NCI-H2081 treated with DMSO at 0.1 percent for 48 hours (cell line): ENCODE measurements at places on chromosomes 1 and 21.

GRCh38 chr21:32392299-32392879 is 423 bp downstream of the URB1 start:
- no peak for DNase-seq

DNA sequence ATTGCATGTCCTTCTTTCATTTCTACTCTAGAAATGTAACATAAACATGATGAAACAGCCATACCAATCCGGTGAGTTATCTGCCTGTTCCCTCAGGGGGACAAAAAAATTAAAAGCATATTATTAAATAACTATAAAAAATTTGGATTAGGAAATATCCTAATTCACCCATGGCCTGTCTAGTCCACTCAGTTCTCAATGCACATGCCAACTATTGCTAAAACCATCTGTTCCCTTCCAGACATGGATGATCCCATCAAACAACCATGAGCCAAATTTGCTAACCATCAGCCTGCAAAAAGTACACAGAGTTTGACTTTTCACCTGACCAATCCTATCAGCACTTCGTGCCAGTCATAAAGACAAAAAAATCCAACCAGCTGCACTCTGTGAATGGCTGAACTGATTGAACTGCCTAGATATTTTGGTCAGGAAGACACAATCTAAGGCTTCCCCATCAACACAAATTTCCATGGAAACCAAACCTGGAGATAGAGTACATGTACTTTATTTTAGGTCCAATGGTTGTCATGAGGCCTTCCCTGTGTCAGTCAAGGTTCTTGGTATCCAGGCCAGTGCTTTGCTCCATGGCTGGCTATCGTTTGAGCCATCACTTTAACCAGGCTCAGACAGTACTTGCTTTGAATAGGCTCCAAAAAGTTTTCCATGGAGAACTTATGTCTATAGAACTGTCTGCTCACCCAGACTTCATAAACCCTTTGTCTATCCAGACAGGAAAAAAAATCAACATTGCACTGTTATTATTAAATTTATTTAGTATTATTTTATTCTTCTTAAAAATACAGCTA is 570.8 kb downstream of the LTN1 start:
- DNase-seq, result no peak

DNA sequence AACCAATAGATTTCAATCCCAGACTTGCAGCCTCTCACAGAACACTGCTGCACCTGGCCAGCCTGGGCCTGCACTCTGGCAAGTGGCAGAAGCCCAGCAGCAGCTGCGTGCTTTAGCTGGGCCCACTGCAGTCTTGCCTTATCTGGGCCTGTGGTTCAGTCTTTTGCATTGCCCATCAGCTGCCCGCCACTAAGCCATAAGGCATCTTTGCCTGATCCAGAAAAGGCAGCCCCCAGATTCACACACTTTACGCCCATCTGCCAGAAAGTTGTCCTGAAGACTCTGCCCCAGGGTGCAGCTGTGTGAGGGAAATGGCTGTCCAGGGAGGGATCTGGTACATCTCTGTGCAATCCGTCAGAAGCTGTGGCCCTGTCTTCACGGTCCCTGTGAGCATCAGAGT is 217.0 kb downstream of the DNAH14 start:
- no peak for DNase-seq

GRCh38 chr21:38753114-38753513 is 52.6 kb upstream of the ETS2 start:
- no peak for DNase-seq

DNA sequence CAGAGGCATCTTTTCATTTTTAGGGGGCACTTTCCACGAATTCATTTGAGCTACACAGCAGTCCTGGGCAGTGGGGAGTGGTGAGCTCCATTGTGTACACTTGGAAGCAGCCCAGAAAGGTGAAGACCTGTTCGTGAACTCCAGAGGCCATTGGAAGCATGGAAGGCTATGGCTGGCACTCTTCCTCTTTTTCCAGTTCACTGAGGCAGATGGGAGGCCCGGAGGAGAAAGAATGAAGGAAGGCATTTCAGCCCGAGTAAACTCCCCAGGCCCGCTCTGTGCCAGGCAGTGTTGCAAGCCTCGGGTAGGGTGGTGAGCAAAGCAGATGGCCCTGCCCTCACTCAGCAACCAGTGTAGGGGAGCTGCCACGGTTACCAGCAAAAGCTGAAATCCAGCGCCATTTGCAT is 673 bp upstream of the DHCR24 start:
- DNase-seq, result no peak

DNA sequence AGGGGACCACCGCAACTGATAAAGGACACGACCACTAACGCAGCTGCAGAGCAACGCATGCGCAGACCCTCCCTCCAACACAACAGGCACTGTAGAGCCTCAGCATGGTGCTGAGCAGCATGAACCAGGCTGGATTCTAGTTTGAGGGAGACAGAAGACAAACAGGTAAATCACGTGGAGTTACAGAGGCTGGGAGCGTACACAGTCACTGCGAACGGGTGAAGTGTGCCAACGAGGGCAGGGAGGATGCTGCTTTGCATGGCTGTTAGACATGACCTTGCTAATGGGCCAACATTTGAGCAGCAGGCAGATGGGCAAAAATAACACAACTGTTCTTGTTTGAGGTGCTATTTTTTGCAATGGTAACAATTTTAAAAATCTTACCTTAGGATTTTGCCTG is 55.2 kb upstream of the NADK start:
- no peak for DNase-seq

DNA sequence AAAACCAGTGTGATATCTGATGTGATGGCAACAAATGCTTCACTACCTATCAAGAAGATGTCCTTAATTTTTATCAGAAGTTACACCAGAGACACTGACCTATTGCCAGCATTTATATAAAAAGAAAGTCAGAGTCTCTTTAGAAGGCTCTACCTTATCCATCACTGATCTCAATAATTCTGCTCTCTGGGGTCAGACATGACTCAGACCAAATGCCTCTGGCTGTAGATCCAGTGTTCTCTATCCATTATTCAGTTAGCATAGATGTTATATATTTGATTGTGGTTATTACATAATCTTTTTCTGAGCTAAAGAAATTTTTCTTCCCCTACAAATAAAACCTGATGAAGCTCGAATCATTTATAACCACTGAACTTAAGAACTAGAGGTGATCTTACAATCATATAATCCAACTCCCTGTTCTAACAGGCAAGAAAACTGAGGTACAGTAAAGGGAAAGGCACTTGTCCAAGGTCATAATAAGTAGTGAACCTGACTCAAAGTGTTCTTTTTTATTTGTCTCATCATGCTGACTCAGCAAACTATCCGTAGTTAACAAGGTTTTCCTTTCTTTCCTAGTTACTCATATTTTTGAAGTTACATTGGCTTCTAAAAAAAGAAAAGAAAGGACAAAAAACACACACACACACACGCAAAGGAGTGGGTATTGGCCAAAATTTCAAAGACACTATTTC is 43.6 kb upstream of the ESRRG start:
- no peak for DNase-seq

GRCh38 chr21:26973226-26973625 is 6.3 kb upstream of the ADAMTS5 start:
- no peak for DNase-seq

GRCh38 chr1:22922640-22923039 is 50.0 kb downstream of the LACTBL1 start:
- no peak for DNase-seq

GRCh38 chr1:207954104-207954503 is 43.2 kb upstream of the CD34 start:
- no peak for DNase-seq

DNA sequence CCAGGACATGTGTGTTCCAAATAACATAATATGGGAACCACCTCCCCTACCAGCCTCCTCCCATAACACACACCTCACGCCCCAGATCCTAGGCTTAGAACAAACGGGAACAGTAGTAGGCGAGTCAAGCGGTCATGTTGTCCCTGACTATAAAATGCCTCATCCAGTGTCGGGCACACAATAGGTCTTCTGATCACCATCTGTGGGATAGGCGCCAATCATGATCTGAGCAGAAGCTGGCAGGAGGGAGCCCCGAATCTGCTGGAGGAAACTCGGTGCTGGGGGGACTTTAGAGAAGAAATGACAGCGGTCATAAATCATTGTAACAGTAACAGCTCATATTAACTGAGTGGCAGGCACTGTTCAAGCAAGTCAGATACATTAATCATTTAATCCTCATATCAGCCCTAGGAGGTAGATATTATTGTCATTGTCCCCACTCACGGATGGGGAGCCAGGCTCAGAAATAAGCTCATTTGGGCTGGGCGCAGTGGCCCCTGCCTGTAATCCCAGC is 13.4 kb downstream of the ALPL start:
- DNase-seq, result no peak

GRCh38 chr21:46674430-46675007 is 39.0 kb downstream of the PRMT2 start:
- DNase-seq, result no peak

- DNase-seq, result peak; percentile 67
Measured at GRCh38 chr1:151372058-151372934, at the start of gene SELENBP1. Gene SELENBP1 (minus strand): TSS chr1:151372705. CDS start chr1:151372641, 64 bp downstream.

DNA sequence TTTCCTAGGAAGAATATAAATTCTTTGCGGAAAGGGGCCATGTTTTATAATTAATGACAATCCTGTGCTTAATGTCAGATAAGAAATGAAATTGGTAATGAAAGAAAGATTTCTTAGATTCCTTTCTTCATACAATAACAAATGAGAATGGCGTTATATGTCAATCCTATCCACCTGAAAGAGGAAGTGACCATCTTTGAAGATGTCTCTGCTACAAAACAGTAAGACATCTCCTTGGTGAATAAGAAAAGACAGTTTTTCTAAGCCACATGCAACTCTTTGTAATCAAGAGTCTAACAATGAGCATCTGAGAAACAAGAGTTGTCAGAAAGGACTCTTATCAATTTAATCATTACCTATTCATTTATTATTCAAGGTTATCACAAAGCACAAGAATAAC is 286.0 kb downstream of the VAV3 start:
- no peak for DNase-seq

DNA sequence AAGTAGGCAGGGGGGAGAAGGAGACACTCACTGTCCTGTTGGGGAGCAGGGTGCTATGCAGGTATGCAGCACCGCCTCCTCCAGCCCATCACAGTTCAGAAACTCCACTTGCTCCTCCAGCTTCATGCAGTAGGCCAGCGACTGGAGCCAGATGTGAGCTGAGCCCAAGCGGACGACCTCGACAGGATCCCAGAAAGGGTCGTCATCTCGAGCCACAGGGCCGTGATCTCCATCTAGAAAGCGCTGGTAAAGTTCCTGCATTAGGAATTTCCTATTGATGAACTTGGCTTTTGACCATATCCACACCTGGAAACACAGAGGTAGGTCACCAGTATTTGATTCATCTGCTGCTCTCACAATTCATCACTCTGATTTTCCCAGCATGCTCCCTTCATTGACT is 56.1 kb downstream of the SCCPDH start:
- DNase-seq, result no peak

DNA sequence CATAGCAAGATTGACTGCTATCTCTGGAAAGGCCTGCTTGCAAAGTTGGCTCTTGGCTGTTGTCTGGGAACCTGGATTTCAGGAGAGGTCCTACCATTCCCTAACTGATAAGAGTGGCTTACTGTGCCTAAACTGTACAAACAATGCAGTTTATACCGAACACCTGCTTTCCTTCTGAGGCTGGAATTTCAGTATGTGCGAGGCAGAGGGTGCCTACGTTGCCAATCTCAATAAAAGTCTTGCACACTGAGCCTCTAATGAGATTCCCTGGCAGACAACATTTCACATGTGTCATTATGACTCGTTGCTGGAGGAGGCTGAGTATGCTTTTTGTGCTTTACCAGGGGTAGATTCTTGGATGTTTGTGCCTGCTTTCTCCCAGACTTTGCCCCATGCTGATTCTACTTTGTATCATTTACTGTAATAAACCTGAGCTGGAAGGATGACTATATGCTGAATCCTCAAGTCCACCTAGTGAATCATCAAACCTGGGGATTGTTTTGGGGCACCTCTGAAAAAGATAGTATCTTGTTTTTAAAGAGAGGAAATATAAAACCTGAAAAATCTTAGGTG is 58.9 kb upstream of the GNG4 start:
- peak; percentile 12 for DNase-seq

DNA sequence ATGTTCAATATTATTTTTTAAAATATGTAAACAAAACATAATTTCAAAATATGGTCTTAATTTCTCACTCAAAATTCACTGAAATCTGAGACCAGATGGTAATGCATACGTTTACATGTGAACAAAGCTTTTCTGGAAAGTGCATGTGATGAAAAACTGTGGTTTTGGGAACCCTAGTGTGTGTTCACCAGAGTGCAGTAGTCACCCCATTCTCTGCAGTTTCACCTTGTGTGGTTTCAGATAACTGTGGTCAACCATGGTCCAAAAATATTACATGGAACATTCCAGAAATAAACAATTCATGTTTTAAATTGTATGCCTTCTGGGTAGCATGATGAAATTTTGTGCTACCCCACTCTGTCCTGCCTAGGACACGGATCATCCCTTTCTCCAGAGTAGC is 2021.9 kb downstream of the MRPL39 start:
- DNase-seq, result no peak

- no peak for DNase-seq
Measured at GRCh38 chr1:12461754-12462153, 156.3 kb downstream of the DHRS3 start.

- DNase-seq, result no peak
Measured at GRCh38 chr1:42046761-42047507, 106.3 kb upstream of the GUCA2B start.

- no peak for DNase-seq
Measured at GRCh38 chr1:111743679-111744101, 4.5 kb upstream of the INKA2 start.

- no peak for DNase-seq
Measured at GRCh38 chr1:56728964-56729363, 83.8 kb downstream of the PRKAA2 start.

GRCh38 chr1:59007820-59008598 is 224.2 kb upstream of the JUN start:
- no peak for DNase-seq

DNA sequence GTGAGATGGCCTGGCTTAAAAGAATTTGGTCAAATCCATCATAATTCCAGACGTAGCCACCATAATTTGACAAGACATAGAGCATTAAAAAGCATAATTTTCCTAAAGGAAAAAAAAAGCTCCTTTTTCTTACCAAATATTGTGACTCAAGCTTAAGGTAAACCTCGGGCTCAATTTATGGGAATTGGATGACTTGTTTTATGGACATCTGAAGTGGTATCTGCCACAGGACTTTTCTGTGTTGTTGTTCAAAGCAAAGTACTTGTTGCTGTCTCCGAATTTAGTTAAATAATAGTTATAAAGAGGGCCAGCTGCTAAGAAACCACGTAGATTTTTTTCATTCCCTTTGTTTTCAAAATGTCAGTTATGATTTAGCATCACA is 1.1 kb downstream of the MPZL1 start:
- no peak for DNase-seq

DNA sequence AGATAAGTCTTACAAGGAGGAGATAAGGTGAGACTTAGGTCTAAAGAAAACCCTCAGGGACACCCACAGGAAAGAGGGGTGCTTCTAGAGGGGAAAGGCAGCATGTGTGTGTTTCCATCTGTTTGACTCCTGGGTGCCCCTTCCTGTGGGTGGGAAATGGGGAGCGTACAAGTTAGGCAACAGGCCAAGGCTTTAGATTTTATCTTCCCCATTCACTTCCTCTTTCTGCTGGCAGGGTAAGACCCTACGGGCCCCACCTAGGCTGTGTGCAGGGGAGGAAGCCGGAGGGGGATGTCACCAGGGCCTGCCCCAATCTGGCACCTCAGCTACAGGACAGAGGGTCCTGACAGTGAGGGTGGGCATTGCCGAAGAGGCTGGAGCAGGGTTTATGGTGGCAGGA is 2.5 kb upstream of the OLIG1 start:
- no peak for DNase-seq

- DNase-seq, result no peak
Measured at GRCh38 chr1:43358121-43358745, 548 bp upstream of the CDC20 start.
